ENCODE measurements at places on chromosomes 11 and 22.

DNA sequence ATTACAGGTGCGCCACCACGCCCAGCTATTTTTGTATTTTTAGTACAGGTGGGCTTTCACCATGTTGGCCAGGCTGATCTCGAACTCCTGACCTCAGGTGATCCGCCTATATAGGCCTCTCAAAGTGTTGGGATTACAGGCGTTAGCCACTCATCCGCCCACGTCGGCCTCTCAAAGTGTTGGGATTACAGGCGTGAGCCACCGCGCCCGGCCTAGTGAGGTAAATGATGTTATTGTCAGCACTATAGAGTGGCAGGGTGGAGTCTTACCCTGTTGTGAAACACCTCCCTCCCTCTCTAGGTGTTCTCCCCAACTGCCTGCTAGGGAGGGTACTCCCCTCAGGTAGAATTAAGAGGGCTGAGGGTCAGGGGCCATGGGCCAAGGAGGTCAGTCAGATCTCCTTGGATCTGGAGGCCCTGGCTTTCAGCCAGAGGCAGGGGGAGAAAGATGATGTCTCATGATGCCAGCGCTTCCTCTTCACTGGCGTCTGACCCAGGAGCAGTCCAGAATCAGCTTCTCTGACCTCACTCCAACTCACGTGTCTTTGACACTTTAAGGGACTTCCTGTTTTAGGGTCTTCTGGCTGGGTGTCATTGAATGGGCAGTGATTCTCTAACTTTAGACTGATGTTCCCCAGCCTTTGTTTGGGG is 2.0 kb downstream of the GGA1 start:
- peak; percentile 98 for DNase-seq

GRCh38 chr11:76835928-76836612 is 24.6 kb upstream of the ACER3 start:
- peak; percentile 22 for DNase-seq

GRCh38 chr11:65588199-65589054 is 7.2 kb downstream of the KCNK7 start:
- peak; percentile 66 for DNase-seq

- peak; percentile 4 for DNase-seq
Observed at GRCh38 chr11:66849501-66850234, 6.4 kb downstream of the RCE1 start.
